ENCODE measurements at places on chromosomes 6 and 20. TPM values are rescaled to one million over a fixed set of nuclear protein-coding genes. Genes with fewer than 3 reads are reported as not detected.

- peak; percentile 53 for DNase-seq
These were observed 524.6 kb upstream of the JARID2 start for GRCh38 chr6:14721103-14721758.

GRCh38 chr20:17625246-17626051, 55.6 kb downstream of the DSTN start:
- no peak for DNase-seq

DNA sequence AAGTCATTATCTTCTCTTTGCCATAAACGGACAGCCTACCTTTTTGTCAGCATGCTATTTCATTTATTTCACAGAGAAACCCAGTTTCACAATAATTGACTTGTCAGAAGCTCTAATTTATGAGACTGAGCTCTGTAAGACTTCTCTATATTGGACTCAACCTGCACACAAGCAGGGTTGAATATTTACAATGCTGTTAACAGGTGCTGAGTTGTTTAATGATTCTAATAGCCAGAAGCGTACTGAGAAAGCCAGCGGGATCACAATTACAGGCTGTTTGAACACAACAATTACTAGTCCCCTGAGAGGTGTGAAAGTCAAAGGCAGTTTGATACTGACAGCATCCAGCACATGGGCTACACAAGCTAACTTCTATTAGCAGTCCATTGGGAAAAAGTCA, 128.2 kb upstream of the SIM1 start:
- DNase-seq, result no peak

GRCh38 chr6:90162648-90163387, 133.8 kb downstream of the BACH2 start:
- DNase-seq, result no peak

- peak; percentile 68 for DNase-seq
These were observed 218.2 kb downstream of the BMP7 start for GRCh38 chr20:57048027-57048869.

- no peak for DNase-seq
These were observed 41.1 kb downstream of the PPP1R3G start for GRCh38 chr6:5126214-5126613.

GRCh38 chr6:128303870-128304269, 216.5 kb downstream of the PTPRK start:
- no peak for DNase-seq

Gene POM121L2
- polyA plus RNA-seq, result not detected

DNA sequence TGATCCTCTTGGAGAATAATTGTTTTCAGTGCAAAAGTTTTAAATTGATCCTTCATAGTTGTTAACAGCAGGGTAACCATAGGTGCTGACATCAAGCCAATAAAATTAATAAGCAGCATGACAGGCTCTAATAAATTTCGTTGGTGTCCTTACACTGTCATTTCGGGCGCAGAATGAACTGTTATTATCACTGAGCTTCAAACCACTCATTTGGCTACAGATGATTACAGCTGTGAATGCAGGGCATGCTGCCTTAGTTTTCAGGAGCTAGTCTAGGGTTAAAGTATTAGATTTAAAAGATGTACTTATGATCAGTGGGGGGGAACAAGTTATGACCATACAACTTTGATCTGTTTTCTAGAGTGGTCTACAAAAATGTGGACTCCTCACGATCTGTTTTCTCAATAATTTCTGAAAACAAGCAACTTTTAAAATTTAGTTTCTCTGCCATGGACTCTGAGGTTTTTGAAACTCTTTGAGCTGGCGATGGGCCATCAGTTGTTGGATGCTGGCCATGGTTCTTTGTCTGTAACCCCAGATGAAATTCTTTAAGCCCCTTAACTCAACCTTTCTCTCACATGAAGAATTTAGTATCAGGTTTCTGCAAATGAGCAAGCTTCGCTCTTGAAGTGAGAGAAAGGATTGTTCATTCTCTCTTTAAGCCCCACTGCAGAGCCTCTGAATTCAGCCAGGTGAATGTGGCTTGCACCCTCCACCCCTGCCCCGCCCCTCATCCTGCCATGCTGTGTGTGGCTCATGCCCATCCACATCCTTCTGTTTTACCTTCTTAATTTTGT, 99.1 kb upstream of the MTHFD1L start:
- no peak for DNase-seq

Gene CPXM1
- not detected for polyA plus RNA-seq

Gene CRISP3
- not detected for polyA plus RNA-seq

Gene GTSF1L
- not detected for polyA plus RNA-seq

DNA sequence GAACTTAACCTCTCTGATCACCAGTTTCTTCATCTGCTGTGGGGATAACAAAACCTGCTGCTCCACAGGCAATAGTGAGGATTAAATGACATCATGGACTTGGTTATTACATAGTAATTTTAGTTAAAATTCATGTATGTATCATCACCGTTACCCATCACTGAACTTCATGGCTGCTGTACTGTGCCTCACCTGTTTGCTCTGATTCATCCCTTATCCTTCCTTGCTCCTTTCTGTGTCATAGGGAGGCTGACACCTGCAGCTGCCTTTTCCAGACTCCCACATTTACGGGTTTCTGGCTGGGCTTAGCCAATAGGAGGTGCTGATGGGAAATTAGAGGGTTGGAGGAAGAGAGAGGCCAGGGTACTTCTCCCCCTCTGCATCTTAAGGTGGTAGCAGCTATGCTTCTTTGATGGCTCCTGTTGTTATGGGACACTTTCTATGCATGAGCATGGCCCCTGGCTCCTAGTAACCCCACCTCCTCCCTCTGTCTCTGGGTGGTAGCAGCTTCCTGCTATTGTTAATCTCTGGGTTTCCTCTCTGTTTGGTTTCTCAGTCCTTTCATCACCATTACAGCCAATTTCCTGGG, 332.1 kb downstream of the DHX35 start:
- DNase-seq, result no peak

DNA sequence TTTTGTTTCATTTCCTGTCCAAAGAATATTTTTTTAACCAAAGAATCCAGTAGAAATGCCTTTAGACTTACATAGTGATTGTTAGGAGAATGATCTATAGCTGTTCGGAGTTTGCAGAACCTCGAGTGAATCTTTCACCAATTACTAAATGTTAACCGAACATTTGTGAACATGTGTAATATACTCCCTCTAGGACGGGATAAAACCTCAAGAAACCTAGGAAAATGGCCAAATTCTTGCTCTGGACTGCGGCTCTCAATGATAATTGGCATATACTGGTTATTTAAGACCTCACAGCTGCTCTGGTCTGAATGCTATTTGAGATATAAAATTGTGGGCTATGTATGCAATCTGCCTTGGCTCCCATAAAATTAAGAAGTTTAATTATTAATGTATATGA, 137.1 kb downstream of the PACRG start:
- no peak for DNase-seq

GRCh38 chr6:38149531-38149930, 330.0 kb downstream of the ZFAND3 start:
- DNase-seq, result no peak

DNA sequence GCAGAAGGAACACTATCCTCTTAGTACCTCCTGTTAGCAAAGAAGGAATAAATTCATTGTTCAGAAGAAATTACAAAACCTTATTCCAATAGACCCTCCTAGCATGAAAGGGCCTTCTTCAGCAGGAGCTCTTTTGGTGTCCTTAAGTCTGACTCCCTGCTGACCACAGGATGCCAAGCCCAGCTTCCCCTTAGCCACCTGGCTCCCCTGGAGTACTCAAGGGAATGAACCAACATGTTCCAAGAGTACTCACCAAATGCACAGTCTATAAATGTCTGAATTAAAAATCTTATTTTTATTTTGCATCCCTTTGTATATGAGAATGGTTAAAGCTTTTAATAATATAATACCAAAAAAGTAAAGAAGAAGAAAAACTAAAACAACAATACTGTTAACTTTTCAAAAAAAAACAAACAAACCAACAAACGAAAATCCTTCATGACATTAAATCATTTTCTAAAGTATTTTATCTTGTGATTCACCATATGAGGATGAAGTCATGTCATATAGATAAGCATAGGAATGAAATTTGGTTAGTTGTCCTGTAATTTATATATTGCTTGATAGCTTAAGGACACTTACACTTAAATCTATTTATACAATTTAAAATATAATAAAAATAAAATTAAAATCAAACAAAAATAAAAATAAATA, 1355.1 kb downstream of the HACE1 start:
- no peak for DNase-seq

Gene FNDC1
- polyA plus RNA-seq, result 8.6 TPM

- no peak for DNase-seq
These were observed 70.0 kb downstream of the MAP3K4 start for GRCh38 chr6:161061576-161061975.

GRCh38 chr6:82080767-82081166, 166.8 kb downstream of the IBTK start:
- no peak for DNase-seq

DNA sequence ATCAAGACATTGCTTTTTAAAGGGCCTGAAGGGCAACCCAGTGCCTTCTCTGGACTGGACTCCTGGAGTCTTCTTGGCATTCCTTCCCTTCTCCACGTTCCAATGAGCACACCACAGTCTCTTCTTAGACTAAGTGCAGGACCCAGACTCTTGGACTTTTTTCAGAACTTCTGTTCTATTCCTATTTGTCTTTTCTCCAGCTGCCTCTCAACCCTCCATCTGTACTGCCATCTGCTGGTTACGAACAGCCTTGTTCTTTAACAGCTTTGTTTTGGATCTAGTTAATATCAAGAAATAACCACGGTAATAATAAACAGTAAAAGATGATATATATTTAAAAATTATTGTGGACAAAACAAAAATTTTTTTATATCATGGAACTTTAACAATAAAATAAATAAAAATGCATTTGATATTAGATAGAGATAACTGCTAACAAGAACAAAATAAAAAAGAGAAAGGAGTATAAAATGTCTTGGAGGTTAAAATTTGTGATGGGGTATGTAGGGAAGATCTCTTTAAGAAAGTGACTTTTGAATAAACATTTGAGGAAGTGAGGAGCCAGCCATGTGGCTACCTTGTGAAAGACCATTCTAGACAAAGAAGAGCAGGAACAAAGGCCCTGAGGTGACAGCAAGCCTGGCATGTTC, 105.1 kb upstream of the HCRTR2 start:
- DNase-seq, result peak; percentile 72

Gene FAXC
- polyA plus RNA-seq, result 0.29 TPM

DNA sequence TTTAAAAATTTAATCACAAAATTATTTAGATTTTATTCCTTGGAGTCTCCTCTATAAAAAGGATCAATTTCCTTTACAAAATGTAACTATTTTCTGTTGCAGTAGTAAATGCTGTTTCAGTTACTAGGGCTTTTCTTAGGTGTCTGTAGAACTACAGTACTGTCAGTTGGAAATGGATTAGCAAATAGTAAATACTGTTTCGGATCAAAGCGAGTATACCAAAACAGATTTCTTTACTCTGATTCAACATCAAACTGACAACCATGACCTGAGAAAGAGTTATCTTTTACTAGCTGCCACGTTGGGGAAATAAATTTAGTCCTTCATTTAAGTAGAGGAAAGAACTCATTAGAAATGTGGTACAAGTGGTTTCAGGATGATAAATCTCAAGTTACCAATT, 172.5 kb downstream of the HS3ST5 start:
- no peak for DNase-seq

Gene FKBP1C
- polyA plus RNA-seq, result 1.6 TPM

Gene MYB
- polyA plus RNA-seq, result 0.10 TPM

Gene SLC22A7
- not detected for polyA plus RNA-seq

Gene FANCE
- 4.3 TPM for polyA plus RNA-seq

Gene CAP2
- 23.2 TPM for polyA plus RNA-seq

DNA sequence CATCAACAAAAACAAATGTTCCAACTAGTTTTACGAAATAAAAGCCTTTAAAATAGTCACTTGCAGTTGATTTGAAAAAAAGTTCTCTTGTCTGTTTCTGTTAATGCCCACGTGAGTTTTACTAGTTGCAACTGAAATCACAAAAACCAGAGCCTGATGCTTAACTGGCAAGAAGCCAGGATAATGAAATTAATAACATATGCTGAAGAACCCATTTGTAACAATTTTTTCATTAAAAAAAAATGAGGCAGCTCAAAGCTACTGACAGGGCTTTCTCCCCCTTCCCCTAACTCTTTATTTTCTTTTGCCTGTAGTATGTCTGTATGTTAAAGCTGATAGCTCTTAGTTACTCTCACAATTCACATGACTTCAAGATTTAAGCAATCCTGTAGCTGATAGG, 132.7 kb upstream of the EYA4 start:
- DNase-seq, result peak; percentile 9

Gene FAM209B
- polyA plus RNA-seq, result not detected

Gene ACTL10
- 1.7 TPM for polyA plus RNA-seq

Gene BPI
- polyA plus RNA-seq, result 0.10 TPM

Gene GRM1
- not detected for polyA plus RNA-seq

- no peak for DNase-seq
These were observed 204.7 kb upstream of the SLC35B3 start for GRCh38 chr6:8639928-8640649.

- DNase-seq, result peak; percentile 92
These were observed 98.3 kb downstream of the HAO1 start for GRCh38 chr20:7841971-7842310.

DNA sequence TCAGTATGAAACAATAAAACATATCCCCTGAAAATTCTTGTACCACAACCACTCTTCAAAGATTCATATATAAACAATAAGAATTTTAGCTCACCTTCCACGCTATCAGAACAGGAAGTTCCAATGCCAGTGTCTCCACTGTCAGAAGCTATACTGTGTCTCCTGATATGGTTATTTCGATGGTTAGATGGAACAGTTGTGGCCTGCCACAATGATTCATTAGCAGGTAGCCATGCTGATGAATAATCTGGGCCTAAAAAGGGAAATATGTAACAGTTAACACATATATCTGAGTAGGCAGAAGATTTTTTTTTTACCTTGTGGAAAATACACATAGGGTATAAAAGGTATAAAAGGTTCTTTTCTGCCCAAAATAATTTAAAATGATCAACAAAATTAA, 19.0 kb downstream of the CEP85L start:
- no peak for DNase-seq

DNA sequence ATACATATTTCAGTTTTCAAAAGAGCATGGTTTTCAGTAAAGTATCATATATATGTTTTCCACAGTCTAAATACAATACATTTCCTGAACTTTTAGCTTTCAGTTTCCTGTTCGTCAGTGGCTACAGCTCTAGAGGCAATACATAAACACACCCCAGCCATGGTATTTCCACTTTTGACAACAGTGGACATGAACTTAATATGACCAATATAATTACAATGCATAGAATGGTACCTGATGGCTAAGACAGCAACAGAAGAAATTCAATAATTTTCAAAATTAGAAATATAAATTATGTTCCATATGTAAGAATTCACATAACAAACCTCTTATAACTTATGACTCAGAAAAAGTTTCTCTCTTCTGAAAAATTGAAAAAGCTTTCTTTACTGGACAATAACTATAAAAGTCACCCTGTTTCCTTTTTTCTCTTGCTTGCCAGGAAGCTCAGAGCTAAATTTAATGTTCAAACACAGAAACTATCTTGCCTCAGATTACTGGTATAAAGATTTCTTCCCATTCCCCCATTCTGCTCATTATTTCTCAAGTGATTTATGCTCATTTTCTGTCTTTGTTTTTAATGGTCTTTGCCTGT, 19.2 kb downstream of the FKBP5 start:
- DNase-seq, result peak; percentile 23

- no peak for DNase-seq
These were observed 355.4 kb downstream of the CDH26 start for GRCh38 chr20:60313614-60314013.

GRCh38 chr20:63086421-63087235, 79.9 kb upstream of the BHLHE23 start:
- no peak for DNase-seq

Gene HLA-DQB1
- not detected for polyA plus RNA-seq

Gene RHAG
- polyA plus RNA-seq, result not detected

- no peak for DNase-seq
These were observed 246.7 kb downstream of the TTLL2 start for GRCh38 chr6:167571550-167571949.

Data from GM23248 (cell line).